ENCODE measurements at places on chromosomes 6 and 20. TPM values are rescaled to one million over a fixed set of nuclear protein-coding genes. Genes with fewer than 3 reads are reported as not detected.

Gene CDH26
- 0.09 TPM for polyA plus RNA-seq

Gene PCSK2
- polyA plus RNA-seq = not detected

Gene BCLAF1
- polyA plus RNA-seq = 127 TPM

Gene CFB
- 1.8 TPM for polyA plus RNA-seq

DNA sequence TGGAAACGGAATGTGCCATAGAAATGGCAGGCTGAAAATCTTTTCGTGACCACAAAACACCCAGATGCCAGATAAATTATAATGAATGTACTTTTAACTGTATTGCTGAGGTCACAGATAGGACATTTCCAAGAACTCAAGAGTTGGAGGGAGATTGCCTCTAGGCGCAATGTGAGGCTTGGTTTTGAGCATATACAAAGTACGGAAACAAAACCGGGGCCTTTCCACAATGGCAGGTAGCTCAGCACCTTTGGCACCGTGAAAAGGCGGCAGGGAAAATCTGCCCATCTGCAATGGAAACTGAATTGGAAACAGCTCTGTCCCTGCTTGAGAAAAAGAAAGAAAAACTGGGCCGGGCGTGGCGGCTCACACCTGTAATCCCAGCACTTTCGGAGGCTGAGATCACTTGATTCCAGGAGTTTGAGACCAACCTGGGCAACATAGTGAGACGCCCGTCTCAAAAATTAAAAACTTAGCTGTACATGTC is 10.5 kb upstream of the C20orf144 start:
- no peak overlapping the region for H3K27ac ChIP-seq
- peaks cover 14% of the 10 kb centered on the region for H3K4me1 ChIP-seq
- no peaks in the 10 kb centered on the region for H3K36me3 ChIP-seq

- peaks cover 12% of the 10 kb centered on the region for H3K27me3 ChIP-seq
- no peaks in the 10 kb centered on the region for H3K36me3 ChIP-seq
- H3K4me3 ChIP-seq = no peak overlapping the region
- no peak overlapping the region for H3K27ac ChIP-seq
- peaks cover 6% of the 10 kb centered on the region for H3K4me1 ChIP-seq
These were observed 4.2 kb downstream of the FOXC1 start for GRCh38 chr6:1613688-1614447.

DNA sequence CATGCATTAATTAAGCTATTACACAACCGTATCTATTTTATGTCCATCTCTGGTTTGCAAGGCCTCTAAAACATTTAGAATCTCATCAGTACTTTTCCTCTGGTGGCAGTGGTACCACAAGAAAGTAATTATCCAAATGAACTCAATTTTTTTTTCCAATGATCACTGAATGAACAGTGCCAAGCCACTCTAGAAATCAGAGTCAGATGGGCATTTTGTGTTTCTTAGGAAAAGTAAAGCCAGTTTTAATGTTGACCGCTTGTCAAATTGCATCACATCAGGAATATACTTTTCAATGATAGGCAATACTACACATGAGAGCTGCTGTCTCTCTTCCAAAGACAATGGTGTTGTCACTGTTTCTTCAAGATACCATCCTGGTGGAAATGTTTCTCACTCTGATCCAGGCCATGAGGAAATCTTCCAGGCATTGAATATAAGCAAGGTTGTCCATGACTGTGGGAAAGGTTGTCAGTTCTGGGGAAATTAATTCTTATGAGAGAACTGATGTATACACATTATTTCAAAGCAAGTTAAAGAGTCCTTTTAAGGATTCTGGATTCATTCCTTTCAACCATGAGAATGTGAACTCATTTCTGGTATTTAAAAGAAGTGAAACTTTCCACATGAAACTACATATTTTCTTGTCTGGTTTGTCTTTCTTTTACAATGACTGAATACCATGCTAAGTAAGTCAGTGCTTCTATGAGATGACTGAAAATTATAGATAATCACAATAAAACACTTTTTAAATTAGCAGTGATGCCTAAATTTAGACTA is 108.8 kb upstream of the TCF21 start:
- no peak for DNase-seq
- H3K4me1 ChIP-seq = no peaks in the 10 kb centered on the region
- H3K4me3 ChIP-seq = no peak overlapping the region
- no peaks in the 10 kb centered on the region for H3K27me3 ChIP-seq
- H3K36me3 ChIP-seq = no peaks in the 10 kb centered on the region
